Astrocyte (in vitro differentiated cells and primary cell): ENCODE measurements at places on chromosomes 6 and 20.

DNA sequence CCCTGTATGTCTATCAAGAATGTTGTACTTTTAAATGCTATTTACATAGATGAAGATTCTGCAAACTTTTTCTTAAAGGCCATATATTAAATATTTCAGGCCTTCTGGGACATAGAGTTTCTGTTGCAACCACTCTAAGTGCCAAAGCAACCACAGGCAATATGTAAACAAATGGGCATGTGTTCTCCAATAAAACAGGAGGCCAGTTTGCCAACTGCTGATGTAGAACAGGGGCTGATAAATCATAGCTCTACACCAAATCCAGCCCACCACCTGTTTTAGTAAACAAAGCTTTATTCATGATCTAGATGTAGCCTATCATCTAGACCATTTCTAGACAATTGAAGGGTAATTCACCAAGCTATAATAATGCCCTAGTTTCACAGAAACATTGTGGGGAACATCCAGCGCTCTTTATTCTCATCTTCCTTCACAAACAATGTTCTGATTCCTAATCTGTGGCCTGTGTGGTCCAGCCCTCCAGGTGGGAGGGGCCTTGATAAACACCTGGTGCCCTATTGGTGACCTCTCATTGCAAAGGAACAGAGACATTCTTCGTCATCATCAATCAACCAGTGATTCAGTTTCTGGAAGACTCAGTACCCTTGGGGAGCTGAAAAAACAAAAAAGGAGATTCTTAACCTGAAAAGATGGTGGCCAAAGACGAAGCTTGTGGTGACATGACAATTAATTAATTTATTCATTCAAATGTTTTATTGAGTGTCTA is 80.2 kb downstream of the PREP start:
- H3K4me1 ChIP-seq = peaks cover 32% of the 10 kb centered on the region
- H3K36me3 ChIP-seq = peaks cover 12% of the 10 kb centered on the region
- no peaks in the 10 kb centered on the region for H3K27me3 ChIP-seq
- no peak overlapping the region for H3K27ac ChIP-seq
- no peak for DNase-seq
- no peak overlapping the region for H3K4me3 ChIP-seq

- no peak overlapping the region for H3K4me3 ChIP-seq
- H3K27ac ChIP-seq = no peak overlapping the region
- no peaks in the 10 kb centered on the region for H3K4me1 ChIP-seq
- DNase-seq = no peak
- no peaks in the 10 kb centered on the region for H3K36me3 ChIP-seq
Observed at GRCh38 chr6:34584694-34585093, 28.6 kb upstream of the SPDEF start.

- DNase-seq = no peak
- no peaks in the 10 kb centered on the region for H3K36me3 ChIP-seq
- H3K4me3 ChIP-seq = no peak overlapping the region
- no peak overlapping the region for H3K27ac ChIP-seq
- H3K27me3 ChIP-seq = peaks cover 16% of the 10 kb centered on the region
Observed at GRCh38 chr6:28743271-28743789, 180.5 kb downstream of the TRIM27 start.

DNA sequence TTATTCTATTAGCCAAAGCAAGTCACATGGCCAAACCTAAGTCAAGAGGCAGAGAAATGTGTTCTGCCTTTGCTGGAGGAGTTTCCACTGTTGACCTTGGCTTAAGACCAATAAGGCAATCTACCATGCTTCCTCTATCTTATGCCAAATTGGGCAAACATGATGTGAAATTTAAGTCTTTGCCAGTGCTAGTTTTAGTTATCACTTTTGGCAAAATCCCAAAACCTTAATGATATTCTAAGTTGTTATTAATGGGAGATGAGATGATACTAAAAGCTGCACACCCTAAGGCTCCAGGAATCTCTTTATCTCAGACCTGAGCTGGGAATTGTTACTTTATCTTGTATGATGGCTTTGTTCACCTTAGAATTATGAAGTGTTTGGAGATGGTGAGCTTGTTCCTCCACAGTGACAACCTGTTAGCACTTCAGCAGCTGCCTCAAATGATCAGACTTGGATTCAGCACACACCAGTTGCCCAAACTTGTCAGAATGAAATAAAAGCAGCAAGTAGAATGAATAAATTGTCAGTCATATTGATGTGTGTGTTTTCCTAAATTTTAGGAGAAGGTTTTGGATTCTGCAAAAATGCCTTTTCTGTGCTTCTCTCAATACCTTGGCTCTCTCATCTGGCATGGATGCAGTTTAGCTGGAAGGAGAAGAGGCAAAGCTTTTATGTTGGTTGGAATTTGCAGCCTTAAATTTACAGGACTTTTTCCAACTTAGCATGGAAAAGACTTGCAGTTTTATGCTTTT is 49.3 kb downstream of the RIN2 start:
- no peak overlapping the region for H3K4me3 ChIP-seq
- no peaks in the 10 kb centered on the region for H3K27me3 ChIP-seq
- peak; percentile 81 for DNase-seq

GRCh38 chr20:38266426-38266825 is 5.9 kb upstream of the KIAA1755 start:
- H3K4me3 ChIP-seq = no peak overlapping the region
- H3K4me1 ChIP-seq = peaks cover 9% of the 10 kb centered on the region
- DNase-seq = no peak
- H3K27ac ChIP-seq = no peak overlapping the region
- H3K27me3 ChIP-seq = no peaks in the 10 kb centered on the region

GRCh38 chr20:37627060-37627766 is 66.6 kb upstream of the CTNNBL1 start:
- peak; percentile 34 for DNase-seq
- H3K27ac ChIP-seq = no peak overlapping the region
- H3K27me3 ChIP-seq = peaks cover 28% of the 10 kb centered on the region
- H3K36me3 ChIP-seq = no peaks in the 10 kb centered on the region
- H3K4me1 ChIP-seq = no peaks in the 10 kb centered on the region

DNA sequence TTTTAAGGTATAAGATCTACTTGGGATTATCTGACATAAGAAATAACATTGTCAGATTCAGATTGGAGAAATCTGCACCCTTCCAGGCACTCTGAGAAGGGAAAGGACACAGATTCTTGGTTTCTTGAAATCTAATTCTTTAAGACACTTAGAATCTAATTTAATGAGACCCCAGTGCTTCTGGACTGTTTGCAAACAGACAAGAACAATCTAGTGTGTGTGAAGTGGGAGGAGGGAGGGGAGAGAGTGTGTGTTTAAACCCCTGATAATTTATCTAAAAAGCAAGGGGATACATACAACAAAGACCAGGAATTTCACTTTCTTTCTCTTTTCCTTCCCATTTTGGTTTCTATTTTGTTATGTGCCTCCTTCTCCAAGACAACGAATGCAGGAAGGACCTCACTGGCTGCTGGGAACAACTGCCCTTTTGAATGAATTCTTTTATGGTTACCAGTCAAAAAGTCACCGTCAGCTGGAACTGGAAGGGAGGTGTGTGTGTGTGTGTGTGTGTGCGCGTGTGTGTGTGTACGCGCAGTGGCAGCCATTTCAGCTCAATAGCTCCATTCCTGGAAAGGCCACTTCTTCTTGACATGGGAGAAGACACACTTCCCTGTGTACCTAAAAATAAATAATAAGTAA is 129.4 kb downstream of the BCAS1 start:
- H3K4me1 ChIP-seq = peaks cover 26% of the 10 kb centered on the region
- H3K27ac ChIP-seq = peak overlapping the region; percentile 94
- no peaks in the 10 kb centered on the region for H3K27me3 ChIP-seq

GRCh38 chr6:139349464-139350020 is 24.9 kb downstream of the CITED2 start:
- no peak overlapping the region for H3K4me3 ChIP-seq
- DNase-seq = no peak
- no peaks in the 10 kb centered on the region for H3K36me3 ChIP-seq
- H3K27me3 ChIP-seq = no peaks in the 10 kb centered on the region
- no peaks in the 10 kb centered on the region for H3K4me1 ChIP-seq
- H3K27ac ChIP-seq = no peak overlapping the region

GRCh38 chr20:22700367-22700766 is 116.0 kb upstream of the FOXA2 start:
- H3K27ac ChIP-seq = no peak overlapping the region
- no peak for DNase-seq
- H3K36me3 ChIP-seq = no peaks in the 10 kb centered on the region
- no peak overlapping the region for H3K4me3 ChIP-seq

- no peaks in the 10 kb centered on the region for H3K36me3 ChIP-seq
- no peaks in the 10 kb centered on the region for H3K27me3 ChIP-seq
- H3K4me1 ChIP-seq = no peaks in the 10 kb centered on the region
- DNase-seq = no peak
- H3K27ac ChIP-seq = no peak overlapping the region
- no peak overlapping the region for H3K4me3 ChIP-seq
Observed at GRCh38 chr6:108434222-108434621, 126.5 kb upstream of the FOXO3 start.

GRCh38 chr6:157460182-157460999 is 79.4 kb downstream of the ZDHHC14 start:
- peak; percentile 59 for DNase-seq
- peaks cover 4% of the 10 kb centered on the region for H3K27me3 ChIP-seq
- no peak overlapping the region for H3K4me3 ChIP-seq
- H3K27ac ChIP-seq = peak overlapping the region; percentile 28
- no peaks in the 10 kb centered on the region for H3K36me3 ChIP-seq

DNA sequence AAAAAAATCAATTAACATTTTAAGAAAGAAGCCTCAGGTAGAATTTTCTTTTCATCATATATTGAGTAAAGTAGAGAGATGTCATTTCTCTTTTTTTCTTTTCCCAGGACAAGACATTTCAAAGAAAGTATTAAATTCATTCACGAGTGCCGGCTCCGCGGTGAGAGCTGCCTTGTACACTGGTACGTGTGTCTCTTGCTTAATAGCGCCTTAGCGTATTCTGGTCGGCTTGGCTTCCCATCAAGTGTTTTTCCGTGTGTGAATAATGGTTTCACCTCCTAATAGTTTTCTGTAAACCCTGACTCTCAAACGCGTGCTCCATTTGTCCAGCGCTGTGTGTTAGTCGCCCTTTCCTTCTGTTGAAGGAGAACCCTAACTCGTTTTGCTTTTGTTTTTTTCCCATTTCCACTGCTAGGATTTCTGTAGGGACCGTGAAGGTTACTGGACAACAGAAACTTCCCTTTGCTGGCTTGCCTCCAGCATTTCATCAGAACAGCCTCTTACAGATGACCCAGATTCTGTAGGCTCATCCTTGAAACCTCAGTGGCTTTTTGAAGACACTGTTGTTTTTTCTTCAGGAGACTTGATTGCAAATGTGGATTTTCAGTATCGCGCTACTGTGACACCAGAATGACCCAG is 45.7 kb upstream of the IRF4 start:
- no peaks in the 10 kb centered on the region for H3K36me3 ChIP-seq
- H3K27ac ChIP-seq = no peak overlapping the region
- H3K27me3 ChIP-seq = no peaks in the 10 kb centered on the region

- H3K27ac ChIP-seq = no peak overlapping the region
- H3K36me3 ChIP-seq = no peaks in the 10 kb centered on the region
- no peak for DNase-seq
- H3K4me3 ChIP-seq = no peak overlapping the region
Observed at GRCh38 chr6:92762443-92763273, 656.7 kb downstream of the EPHA7 start.

GRCh38 chr20:11267131-11267761 is 593.4 kb upstream of the JAG1 start:
- peaks cover 21% of the 10 kb centered on the region for H3K4me1 ChIP-seq
- DNase-seq = peak; percentile 97
- H3K36me3 ChIP-seq = no peaks in the 10 kb centered on the region
- no peak overlapping the region for H3K4me3 ChIP-seq
- H3K27ac ChIP-seq = peak overlapping the region; percentile 84
- peaks cover 12% of the 10 kb centered on the region for H3K27me3 ChIP-seq

DNA sequence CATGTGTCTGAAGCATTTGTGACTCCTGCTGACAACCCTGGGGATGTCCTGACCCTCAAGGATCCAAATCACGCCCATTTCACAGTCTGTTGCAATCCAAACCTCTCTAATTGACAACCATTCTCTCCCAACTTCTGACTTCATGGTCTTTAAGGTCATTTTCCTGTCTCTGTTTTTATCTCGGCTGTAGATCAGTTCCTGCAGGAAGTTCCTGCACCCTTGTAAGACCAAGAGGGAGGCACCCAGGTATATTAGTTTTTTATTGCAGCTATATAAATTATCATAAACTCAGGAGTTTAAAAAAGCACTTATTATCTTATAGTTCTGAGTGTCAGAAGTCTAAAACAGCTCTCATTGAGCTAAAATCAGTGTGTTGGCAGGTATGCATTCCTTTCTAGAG is 166.8 kb downstream of the BTBD3 start:
- H3K4me1 ChIP-seq = no peaks in the 10 kb centered on the region
- no peaks in the 10 kb centered on the region for H3K27me3 ChIP-seq
- no peaks in the 10 kb centered on the region for H3K36me3 ChIP-seq
- DNase-seq = no peak
- H3K4me3 ChIP-seq = no peak overlapping the region
- H3K27ac ChIP-seq = no peak overlapping the region

DNA sequence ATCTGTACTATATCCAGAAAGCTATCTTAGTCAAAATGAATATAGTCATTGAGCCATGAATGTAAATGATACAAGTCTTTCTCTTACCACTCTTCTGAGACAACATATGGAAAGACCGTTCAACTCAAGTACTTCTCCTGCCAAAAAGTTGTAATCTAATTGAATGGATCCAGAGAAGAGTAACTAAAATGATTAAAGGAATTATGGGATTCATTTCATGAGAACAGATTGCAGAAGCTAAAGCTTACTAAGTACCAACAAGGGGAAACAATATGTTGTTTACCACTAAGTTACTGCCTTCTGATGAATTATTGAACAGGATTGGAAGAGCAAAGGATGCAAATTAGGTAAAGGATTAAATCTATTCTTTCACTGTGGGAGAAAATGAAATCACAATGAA is 2.0 kb upstream of the LGSN start:
- no peak overlapping the region for H3K4me3 ChIP-seq
- H3K27me3 ChIP-seq = no peaks in the 10 kb centered on the region
- no peaks in the 10 kb centered on the region for H3K36me3 ChIP-seq
- no peak overlapping the region for H3K27ac ChIP-seq

DNA sequence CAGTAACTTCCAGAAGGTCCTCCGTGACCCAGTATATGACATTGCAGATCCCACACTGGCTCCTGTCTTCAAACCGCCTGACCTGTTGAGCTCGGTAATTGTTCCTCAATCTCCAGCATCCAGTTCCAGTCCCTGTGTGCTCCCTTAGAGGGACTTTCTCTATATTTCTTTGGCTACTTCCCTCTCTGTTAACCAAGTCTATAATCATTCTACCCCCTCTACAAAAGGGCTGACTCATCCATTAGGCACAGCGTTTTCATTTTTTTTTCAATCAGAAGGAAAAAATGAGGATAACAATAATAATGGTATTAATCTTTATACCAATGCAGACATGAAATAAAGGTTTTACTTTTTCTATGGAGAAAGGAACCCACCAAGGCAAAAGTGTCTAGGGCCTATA is 69.3 kb downstream of the FAM229B start:
- no peak overlapping the region for H3K4me3 ChIP-seq
- H3K27ac ChIP-seq = peak overlapping the region; percentile 18
- no peaks in the 10 kb centered on the region for H3K36me3 ChIP-seq
- no peak for DNase-seq
- H3K27me3 ChIP-seq = no peaks in the 10 kb centered on the region
